ENCODE measurements at places on chromosomes 12 and 14.

GRCh38 chr12:28563936-28564335 lies 373.7 kb downstream of the CCDC91 start:
- DNase-seq = no peak

DNA sequence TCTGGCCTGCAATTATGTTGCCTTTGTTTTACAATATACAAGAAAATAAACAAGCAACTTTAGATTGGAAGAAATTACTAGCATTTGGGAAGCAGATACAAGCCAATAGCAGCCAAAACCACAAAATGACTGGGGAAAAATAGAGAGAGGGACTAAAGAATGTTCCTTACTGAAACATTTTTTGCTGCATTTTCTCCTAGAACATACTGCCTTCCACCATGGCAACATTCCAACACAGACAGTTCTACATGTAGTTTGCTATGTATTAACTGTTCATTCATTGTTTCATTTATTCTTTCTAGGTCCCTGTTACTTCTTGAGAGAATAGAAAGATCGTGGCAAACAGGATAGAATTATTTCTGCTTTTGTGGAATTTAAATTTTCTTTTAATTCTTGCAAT lies 530.2 kb downstream of the RPS29 start:
- DNase-seq = no peak

DNA sequence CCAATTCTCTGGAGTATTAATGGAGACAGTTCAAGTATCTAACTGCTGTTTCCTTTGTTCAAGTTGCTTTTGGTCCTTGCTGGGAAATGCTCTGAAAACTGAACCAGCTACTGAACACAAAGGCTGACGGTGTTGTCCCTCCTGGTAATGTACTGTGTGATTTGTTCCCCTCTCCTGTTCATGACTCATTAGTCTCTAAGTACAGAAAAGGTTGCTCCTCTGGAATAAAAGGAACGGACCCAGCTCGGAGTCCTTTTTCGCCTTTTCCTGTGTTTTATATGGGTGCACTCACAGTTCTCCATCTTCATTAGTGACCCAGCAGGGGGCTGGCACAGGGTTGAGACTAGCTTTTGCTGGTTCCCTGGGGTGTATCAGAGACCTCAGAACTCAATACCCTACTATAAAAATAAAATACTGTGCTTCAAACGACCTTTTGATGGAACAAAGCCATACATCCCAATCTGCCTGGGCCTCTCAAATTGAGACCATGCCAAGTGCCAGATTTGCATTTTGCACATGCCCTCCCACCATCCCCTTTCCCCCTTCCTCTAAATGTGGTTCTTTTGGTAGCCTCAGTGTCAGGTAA lies 269.7 kb downstream of the RAD51B start:
- no peak for DNase-seq

DNA sequence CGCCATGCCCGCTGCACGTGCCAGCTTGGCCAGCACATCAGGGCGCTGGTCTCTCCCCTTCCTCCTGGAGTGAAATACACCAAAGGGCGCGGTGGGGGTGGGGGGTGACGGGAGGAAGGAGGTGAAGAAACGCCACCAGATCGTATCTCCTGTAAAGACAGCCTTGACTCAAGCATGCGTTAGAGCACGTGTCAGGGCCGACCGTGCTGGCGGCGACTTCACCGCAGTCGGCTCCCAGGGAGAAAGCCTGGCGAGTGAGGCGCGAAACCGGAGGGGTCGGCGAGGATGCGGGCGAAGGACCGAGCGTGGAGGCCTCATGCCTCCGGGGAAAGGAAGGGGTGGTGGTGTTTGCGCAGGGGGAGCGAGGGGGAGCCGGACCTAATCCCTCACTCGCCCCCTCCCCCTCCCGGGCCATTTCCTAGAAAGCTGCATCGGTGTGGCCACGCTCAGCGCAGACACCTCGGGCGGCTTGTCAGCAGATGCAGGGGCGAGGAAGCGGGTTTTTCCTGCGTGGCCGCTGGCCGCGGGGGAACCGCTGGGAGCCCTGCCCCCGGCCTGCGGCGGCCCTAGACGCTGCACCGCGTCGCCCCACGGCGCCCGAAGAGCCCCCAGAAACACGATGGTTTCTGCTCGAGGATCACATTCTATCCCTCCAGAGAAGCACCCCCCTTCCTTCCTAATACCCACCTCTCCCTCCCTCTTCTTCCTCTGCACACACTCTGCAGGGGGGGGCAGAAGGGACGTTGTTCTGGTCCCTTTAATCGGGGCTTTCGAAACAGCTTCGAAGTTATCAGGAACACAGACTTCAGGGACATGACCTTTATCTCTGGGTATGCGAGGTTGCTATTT lies 914 bp upstream of the CCND2 start:
- DNase-seq = peak; percentile 52

- DNase-seq = no peak
Measured at GRCh38 chr12:126069549-126070165, 1004.4 kb downstream of the AACS start.

GRCh38 chr14:74147571-74147970 lies 62.8 kb downstream of the LIN52 start:
- no peak for DNase-seq

DNA sequence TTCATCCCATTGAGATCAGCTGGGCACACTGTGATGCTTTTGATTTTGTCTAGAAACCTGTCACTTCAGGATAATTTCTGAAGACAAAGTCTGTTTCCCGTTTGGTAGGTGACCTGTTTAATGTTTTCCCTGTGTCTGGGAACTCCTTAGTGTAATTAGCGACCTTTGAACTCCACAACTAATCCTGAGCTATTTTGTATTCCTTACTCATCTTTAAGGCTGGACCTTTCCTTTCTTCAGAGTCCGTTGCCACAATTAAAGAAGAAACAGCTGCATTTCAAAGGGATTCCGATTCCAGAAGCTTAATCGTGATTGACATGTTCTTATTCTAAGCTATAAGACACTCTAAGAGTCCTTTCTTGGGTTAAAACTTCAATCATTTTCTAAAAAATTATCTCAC lies 22.0 kb downstream of the AP5M1 start:
- no peak for DNase-seq

DNA sequence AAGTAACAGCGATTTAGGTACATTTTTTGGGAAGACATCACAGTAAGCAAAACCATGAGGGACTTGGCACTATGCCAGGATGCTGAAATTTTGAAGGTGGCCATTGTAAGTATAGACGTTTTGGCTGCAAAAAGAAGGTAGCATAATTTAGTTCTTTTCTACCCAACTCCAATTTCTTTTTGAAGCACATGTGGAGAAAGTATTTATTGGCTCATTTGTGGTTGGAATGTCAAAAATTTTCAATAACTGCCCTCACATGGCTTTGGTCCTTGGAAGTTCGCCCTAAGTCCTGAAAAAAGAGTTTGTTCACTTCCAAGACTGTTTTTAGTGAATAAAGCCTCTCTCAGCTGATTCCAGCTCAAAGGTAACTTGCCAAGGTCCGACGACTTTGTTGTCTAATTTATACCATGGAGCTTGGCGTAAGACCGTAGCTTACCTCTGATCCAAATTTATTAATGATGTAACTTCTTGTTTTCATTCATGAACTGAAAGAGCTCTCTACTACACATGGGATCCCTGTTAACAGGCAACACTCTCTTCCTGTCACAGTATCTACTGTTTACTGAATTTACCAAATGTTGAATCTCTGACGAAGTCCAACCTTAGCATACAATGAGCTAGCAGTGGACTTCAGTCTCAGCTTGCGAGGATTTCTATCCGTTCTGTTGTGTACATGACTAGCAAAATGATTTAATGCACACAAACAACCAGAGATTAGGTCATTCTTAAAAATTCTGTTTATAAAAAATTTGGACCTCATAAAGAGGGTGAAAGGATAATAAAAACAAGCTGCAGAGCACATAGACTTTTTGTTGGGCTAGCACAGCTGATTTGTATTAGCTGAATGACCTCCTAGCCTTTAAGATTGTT lies 49.0 kb downstream of the MSRB3 start:
- DNase-seq = no peak

Data from heart left ventricle (tissue), 16 donors.